ENCODE measurements at places on chromosomes 11 and 22.
A peak's percentile ranks its signal among the peaks of the same experiment; 100 is the strongest.

DNA sequence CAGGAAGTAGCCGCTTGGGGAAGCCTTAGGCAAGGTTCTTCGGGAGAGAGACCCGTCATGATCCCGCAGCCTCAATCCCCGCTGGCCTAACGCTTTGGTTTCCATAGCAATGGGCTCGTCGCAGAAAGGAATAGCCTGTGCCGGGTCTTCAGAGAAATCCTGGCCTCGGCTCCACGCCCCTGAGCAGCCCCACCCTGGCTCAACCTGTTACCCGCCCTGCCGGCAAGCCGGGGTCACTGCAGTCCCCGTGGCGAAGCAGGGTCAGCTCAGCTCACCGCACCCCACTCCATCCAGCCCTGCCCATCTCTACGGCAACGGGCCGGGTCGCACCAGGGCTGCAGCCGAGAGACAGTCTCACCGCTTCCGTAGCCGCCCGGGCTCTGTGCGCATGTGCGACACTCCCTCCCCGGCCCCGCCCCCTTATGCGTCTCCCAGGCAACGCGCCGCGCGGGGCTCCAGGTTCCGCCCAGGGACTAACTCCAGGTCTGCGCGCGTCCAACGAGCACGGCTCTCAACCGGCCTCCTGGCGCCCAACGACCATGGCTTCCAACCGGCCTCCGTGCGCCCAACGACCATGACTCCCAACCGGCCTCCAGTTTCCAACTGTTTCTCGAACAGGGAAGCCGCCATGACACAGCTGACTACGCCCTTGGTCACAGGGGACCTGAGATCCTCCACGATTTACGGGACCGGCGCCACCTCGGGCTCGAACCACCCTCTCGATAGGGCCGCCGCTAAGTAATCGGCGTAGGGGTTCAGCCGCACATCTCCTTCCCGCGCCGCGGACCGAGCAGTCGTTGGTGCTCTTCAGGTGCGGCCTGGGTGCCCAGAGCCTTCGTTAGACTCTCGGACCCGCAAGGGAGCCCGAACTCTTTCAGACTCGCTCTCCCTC is at the start of gene DUSP18:
Gene DUSP18 (minus strand): TSS at position 382 of the 892 bp plus-strand sequence. CDS start 3,872 bp downstream, outside the sequence.
- DNase-seq = peak; percentile 45

- no peak for DNase-seq
Measured at GRCh38 chr11:71358122-71358728, 90.0 kb downstream of the DHCR7 start.

GRCh38 chr11:35133656-35134055 is 5.3 kb upstream of the CD44 start:
- DNase-seq = no peak

DNA sequence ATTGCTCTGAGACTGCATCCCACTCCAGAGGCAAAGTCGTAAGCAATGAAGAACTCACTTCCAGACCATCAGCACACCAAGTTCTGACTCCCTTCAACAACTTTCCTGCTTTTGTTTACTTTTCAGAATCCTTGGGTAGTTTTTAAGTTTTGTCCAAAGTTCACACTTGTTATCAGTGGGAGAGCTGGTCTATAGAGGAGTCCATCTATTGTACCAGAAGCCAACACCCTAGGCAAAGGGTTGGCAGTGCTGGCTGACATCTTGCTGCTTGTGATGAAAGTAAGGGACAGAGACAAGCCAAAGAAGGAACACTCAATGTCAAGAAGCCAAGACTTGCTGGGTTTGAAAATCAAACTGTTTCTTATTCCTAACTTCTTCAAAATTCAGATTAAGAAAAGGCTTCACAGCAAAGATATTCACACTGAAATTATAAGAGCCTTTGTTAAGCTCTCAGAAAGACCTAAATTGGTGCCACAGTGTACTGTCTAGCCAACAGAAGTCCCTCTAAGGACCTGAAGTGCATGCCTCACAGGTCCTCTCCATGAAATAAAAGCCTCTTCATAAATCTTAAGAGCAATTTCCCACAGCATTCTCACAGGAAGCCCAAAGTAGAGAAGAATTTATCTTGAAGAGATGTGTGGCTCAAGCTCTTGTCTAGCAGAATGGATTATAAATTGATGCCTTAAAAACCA is 21.5 kb upstream of the LINC01488 start:
- DNase-seq = no peak

- no peak for DNase-seq
Measured at GRCh38 chr11:117851852-117852251, 24.6 kb downstream of the FXYD6 start.

- DNase-seq = no peak
Measured at GRCh38 chr22:19287076-19287707, 4.3 kb downstream of the CLTCL1 start.

Measured in cortex of kidney (tissue), 1 donor.